ENCODE measurements at places on chromosomes 1 and 21. TPM values are rescaled to one million over a fixed set of nuclear protein-coding genes. Genes with fewer than 3 reads are reported as not detected.

The TMEM269 gene
- not detected for polyA plus RNA-seq

The NHLH1 gene
- polyA plus RNA-seq: 0.19 TPM

The TMEM82 gene
- not detected for polyA plus RNA-seq

The AIM2 gene
- polyA plus RNA-seq: not detected

- DNase-seq: no peak
These were observed 22.2 kb upstream of the KPRP start for GRCh38 chr1:152735648-152736047.

DNA sequence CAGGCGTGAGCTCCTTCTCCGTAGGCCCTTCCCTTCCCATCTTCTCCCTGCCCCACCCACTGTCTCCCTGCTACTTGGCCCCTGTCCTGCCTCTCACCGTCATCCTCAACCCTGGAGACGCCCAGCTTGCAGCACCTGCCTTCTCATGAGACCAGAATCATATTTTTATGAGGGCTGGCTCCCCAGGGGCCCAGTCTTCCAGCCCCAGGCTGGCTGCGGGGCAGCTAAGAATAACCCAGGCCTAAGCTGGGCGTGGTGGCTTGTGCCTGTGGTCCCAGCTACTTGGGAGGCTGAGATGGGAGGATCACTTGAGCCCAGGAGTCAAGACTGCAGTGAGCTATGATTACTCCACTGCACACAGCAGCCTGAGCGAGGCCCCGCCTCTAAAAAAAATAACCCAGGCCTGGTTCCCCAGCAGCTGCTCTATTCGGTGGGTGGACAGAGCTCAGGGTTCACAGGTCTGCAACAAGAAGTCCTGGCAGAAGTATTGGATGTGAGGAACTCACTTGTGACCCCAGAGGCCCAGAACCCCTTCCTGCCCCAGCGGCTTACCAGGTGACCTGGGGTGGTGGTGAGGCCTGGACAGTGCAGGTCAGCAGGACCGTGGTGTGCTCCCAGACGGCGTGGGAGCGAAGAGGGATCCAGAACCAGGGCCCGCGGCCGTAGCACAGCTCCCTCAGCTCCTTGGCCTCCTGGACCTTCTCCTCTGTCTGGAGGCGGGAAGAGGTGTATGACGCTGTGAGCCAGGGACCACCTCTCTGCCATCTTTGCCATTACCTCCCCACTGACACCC lies 6.4 kb downstream of the MYOM3 start:
- no peak for DNase-seq

DNA sequence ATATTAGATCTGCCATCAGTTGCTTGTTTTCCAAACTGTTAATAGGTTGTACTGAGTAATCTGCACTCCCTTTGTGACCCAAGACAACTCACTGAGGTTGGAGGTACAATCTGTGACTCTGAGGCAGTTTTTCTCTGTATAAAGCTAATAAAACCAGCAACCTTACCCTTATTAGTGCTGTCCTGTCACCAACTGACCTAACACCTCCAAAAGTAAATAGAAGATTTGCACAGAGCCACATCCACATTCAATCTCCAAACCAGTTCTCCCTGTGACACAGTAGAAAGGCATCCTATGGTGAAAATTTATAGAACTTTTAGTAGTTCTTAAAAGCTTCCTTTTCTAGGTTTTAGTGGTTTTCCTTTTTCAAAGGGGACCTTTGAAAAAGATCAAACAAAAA lies 140.4 kb upstream of the ADGRL2 start:
- no peak for DNase-seq

DNA sequence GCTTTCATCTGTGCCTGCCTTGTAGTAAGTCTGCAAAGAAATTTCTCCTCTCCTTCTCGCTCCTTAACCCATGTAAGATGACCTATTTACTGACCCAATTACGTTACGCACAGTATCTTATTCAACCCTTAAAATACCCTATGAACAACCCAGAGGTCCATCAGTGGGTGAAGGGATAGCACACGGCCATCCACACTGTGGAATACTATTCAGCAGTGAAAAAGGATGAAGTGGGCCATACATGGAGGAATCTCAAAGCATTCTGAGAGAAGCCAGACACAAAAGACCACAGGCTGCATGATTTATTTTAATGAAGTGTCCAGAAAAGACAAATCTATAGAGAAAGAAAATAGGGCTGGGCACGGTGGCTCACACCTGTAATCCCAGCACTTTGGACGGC lies 23.8 kb upstream of the RSPO1 start:
- DNase-seq: no peak

All from AG04450 (cell line).